ENCODE measurements at places on chromosomes 1 and 21.

DNA sequence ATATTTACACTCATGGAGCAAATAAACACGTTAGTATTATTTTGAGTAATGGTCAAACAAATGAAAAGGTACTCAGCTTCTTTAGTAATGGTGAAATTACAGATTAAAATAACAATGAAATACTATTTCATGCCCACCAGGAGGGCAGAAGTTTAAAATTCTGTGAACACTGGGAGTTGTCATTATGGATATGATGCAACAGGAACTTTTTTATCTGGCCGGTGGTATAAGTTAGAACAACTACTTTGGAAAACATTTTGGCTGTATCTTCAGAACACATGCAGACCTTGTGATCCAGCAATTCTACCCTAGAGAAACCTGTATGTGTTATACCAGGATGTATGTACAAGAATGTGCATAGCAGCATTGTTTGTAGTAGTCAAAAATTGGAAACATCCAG, 23.2 kb upstream of the PPP1R8 start:
- no peak for DNase-seq

DNA sequence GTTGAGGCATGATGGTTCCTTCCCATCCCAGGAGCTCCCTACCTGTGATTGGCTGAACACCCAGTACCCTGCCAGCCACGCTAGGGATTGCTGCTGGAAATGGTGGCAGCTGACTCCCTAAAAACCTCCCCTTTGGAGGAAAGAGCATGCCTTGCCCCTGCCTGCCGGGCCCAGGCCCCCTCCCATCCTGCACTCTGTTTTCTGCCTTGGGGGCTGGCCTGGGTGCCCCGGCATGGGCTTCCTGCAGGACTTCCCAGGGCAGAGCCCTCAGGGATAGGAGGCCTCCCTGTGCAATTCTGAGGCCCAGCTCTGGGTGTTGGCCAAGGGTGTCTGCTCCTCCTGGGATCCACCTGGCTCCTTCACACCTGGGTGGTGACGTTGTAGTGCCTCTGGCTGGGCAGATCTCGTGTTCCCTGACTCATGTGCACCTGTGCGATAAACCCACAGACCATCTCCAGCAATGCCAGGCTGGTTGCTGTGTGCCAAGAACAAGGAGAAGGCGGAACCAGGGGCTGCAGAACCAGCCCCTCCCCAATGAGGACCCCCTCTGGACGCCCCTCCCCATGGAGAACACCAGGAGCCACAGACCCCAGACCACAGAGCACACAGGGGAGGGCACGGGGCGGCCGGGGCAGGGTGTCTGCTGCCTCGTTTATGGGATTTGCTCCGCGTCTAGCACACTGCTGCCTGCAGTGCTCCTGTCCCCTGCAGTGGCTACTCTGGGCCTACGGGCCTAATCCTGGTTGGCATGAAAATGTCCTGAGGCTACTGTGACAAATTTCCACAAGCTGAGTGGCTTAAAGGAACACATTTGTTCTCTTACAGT, 13.6 kb downstream of the CSTB start:
- no peak for DNase-seq

- no peak for DNase-seq
These were observed 43.7 kb upstream of the NFASC start for GRCh38 chr1:204826970-204827369.

DNA sequence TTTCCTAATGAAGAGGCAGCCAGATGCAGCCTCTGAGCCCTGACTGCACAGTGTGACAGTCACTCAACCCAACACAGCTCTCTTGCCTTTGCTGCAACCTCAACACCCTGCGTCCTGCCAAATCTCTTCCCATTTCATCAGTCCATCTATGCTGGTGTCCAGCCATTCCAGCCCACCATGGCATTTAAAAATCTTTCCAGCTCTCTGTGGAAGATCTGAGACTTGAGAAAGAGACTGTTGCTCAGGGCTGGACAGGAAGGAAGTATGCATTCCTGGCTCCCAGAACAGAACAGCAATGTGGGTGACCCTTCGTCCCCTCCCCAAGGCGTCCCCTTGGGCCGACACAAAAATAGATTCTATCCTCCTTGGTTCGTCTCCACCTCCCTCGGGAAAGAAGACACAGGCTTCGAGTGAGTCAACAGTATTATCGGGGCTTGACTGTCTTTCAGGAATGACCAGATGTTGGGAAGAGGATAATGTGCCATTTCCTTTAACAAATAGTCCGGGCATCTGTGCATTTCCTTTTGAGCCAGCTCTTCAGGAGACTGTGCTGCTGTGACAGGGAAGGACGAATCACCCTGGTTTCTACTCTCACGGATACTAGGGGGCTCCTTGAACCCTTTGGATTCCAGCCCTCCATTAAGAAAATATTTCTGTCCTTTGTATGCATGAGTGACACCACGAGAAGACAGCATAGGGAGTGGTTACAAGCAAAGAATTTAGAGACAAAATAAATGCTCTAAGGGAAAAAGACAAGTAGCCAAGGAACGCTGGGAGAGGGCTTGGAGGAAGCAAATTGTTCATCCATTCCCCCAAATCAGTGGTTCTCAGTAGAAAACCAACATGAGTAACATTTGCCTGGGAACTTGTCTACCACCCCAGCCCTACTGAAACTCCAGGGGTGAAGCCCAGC, 111.4 kb upstream of the CDC42BPA start:
- DNase-seq, result no peak

GRCh38 chr1:50358962-50359361, 64.3 kb downstream of the DMRTA2 start:
- no peak for DNase-seq

Data from sigmoid colon (tissue), 7 donors.